ENCODE measurements at places on chromosomes 4 and X. TPM values are rescaled to one million over a fixed set of nuclear protein-coding genes. Genes with fewer than 3 reads are reported as not detected.

- no peak for DNase-seq
- peak within 1 kb of the TSS; percentile 71 for H3K27ac ChIP-seq
- H3K36me3 ChIP-seq: peaks cover 13% of the 10 kb centered on the region
- H3K4me3 ChIP-seq: peak within 1 kb of the TSS; percentile 58
Observed at GRCh38 chr4:103076747-103077347, at the start of gene SLC9B2. Gene SLC9B2 (minus strand): TSS chr4:103076761. CDS start chr4:103067550, 9,211 bp downstream.

DNA sequence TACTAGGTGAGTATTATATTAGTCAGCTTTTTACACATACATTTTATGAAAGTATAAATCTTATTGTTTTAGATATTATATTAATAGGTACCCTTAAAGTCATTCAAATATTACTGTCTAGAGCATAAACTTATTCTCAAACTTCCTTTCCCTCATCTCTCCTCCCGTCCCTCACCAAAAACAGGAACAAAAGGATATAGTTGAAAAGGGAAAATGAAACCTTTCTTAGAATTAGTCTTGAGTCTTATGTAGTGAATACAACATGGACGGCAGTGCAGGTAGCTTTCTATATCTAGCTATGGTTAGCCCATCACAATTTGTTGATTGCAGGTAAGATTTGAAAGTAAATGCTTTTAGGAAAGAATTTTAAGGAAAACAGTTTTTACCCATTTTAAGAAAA lies 65.6 kb downstream of the RBPJ start:
- peaks cover 9% of the 10 kb centered on the region for H3K4me1 ChIP-seq
- H3K4me3 ChIP-seq: no peak overlapping the region
- H3K27ac ChIP-seq: no peak overlapping the region
- H3K36me3 ChIP-seq: peaks cover 30% of the 10 kb centered on the region

- H3K36me3 ChIP-seq: no peaks in the 10 kb centered on the region
- H3K4me1 ChIP-seq: no peaks in the 10 kb centered on the region
- H3K27me3 ChIP-seq: no peaks in the 10 kb centered on the region
- no peak overlapping the region for H3K4me3 ChIP-seq
- no peak overlapping the region for H3K27ac ChIP-seq
Observed at GRCh38 chr4:147709999-147710398, 21.9 kb upstream of the ARHGAP10 start.

GRCh38 chrX:12269484-12269883 lies 131.2 kb downstream of the FRMPD4 start:
- no peaks in the 10 kb centered on the region for H3K36me3 ChIP-seq
- no peaks in the 10 kb centered on the region for H3K4me1 ChIP-seq
- no peak overlapping the region for H3K27ac ChIP-seq
- no peaks in the 10 kb centered on the region for H3K27me3 ChIP-seq
- DNase-seq: no peak

Gene KDR
- total RNA-seq: 48.6 TPM

- DNase-seq: no peak
- H3K4me3 ChIP-seq: no peak overlapping the region
- no peaks in the 10 kb centered on the region for H3K4me1 ChIP-seq
- no peak overlapping the region for H3K27ac ChIP-seq
- no peaks in the 10 kb centered on the region for H3K27me3 ChIP-seq
Observed at GRCh38 chr4:67940506-67940905, 22.8 kb downstream of the TMPRSS11A start.

DNA sequence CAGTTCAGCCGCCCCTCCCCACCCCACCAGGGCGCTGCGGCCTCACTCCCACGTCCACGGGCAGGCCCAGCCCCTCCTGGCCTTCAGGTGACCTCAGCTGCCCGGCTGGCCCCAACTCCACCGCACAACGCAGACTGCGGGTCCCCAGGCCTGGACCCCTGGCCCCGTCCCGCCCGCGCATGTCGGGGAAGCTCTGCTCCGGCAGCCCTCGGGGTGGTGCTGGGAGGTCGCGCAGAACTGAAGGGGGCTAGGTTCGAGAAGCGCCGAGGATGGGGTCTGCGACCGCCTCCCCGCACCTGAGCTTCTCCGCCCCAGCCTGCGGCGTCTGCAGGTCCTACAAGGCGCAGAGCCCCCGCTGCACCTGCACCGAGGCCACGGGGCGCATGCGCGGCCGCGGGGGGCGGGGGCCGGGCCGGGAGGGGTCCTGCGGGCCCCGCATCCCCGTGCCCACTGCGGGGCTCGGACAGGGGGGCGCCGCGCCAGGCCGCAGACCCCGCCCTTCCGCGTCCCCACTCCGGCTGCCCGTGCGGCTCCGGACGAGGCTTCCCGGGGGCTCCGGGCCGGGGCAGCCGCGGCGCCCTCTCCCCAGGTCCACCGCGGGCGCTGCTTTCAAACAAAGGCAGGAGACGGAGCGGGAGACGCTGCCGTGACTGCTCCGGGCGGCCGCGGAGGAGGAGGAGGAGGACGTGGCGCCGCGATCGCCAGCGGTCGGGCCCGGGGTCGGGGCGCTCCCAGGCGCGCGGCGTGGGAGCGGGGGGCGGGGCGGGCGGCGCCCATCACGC lies 672 bp upstream of the NAT8L start:
- H3K4me1 ChIP-seq: no peaks in the 10 kb centered on the region
- H3K4me3 ChIP-seq: peak overlapping the region; percentile 30
- DNase-seq: no peak
- peaks cover 72% of the 10 kb centered on the region for H3K27me3 ChIP-seq
- no peaks in the 10 kb centered on the region for H3K36me3 ChIP-seq

DNA sequence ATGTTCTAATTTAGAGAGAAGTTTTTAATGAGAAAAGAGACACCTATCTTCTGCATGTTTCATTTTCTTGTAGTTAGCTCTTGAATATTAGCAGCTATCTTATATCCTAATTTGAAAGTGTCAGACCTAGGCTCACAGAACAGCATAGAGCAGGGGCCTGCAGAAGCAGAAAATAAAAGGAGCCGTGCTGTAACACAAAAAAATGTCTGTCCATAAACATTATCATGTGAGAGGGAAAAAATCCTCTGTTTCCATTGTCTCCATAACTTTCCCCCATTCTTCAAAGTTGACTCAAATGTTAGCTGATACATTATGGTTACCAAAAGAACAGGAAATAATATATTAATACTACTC lies 329.2 kb upstream of the EPHA5 start:
- DNase-seq: no peak
- H3K27me3 ChIP-seq: no peaks in the 10 kb centered on the region
- no peaks in the 10 kb centered on the region for H3K4me1 ChIP-seq
- H3K4me3 ChIP-seq: no peak overlapping the region
- H3K27ac ChIP-seq: no peak overlapping the region

Gene FBXO8
- total RNA-seq: 33.8 TPM

DNA sequence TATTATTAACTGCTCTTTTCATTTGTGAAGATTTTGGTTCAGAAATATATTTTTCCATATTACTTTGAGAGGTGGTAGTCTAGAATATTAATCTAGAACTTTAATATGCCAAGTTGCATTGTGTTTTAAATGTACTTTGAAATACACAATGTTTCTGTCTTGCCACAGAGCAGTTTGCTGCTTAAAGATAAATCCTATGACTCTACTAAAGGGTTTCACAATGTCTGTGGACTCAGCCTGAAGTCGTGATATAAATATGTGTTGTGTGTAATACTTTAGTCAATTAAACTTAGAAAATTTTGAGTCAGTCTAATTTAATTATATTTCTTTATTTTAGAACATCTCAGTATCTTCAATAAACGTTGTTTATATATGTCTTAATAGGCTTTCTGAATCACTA lies 1771.7 kb upstream of the PCDH7 start:
- DNase-seq: no peak
- no peaks in the 10 kb centered on the region for H3K4me1 ChIP-seq
- no peak overlapping the region for H3K4me3 ChIP-seq
- no peaks in the 10 kb centered on the region for H3K27me3 ChIP-seq

DNA sequence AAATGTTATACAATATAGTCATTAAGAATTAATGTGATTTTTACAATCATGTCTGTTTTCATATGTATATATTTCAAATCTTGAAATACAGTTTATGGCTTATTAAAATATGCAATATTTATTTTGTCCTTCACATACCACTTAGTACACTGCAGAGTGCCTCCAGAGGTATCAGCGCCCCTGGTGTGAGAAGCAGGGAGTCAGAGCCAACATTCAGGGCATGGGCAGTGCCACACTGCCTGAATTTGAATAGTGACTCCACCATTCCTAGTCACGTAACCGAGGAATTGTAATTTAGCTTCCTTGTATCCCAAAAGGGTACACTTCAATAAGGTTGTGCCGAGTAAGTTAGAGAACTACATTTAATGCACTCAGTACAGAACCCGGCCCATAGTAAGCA lies 4.3 kb upstream of the C4orf54 start:
- no peak overlapping the region for H3K4me3 ChIP-seq
- H3K36me3 ChIP-seq: no peaks in the 10 kb centered on the region
- no peaks in the 10 kb centered on the region for H3K4me1 ChIP-seq
- H3K27me3 ChIP-seq: no peaks in the 10 kb centered on the region

Gene IL21
- total RNA-seq: not detected

Gene REPS2
- total RNA-seq: 18.9 TPM

- no peaks in the 10 kb centered on the region for H3K36me3 ChIP-seq
- H3K27me3 ChIP-seq: no peaks in the 10 kb centered on the region
- no peak overlapping the region for H3K27ac ChIP-seq
Observed at GRCh38 chrX:140710710-140711109, 1.2 kb downstream of the LINC00632 start.

- no peak overlapping the region for H3K4me3 ChIP-seq
- no peak overlapping the region for H3K27ac ChIP-seq
- no peaks in the 10 kb centered on the region for H3K36me3 ChIP-seq
- H3K4me1 ChIP-seq: no peaks in the 10 kb centered on the region
- no peaks in the 10 kb centered on the region for H3K27me3 ChIP-seq
Observed at GRCh38 chrX:70096052-70096451, 33.8 kb downstream of the OTUD6A start.

GRCh38 chrX:133215017-133215416 lies 3.1 kb downstream of the TFDP3 start:
- H3K36me3 ChIP-seq: no peaks in the 10 kb centered on the region
- H3K4me3 ChIP-seq: no peak overlapping the region
- H3K27me3 ChIP-seq: no peaks in the 10 kb centered on the region
- H3K27ac ChIP-seq: no peak overlapping the region
- no peaks in the 10 kb centered on the region for H3K4me1 ChIP-seq

GRCh38 chr4:31674313-31674947 lies 954.3 kb downstream of the PCDH7 start:
- H3K27ac ChIP-seq: no peak overlapping the region
- H3K36me3 ChIP-seq: no peaks in the 10 kb centered on the region
- no peaks in the 10 kb centered on the region for H3K27me3 ChIP-seq
- no peak for DNase-seq
- H3K4me3 ChIP-seq: no peak overlapping the region

Gene KDM6A
- 24.7 TPM for total RNA-seq

DNA sequence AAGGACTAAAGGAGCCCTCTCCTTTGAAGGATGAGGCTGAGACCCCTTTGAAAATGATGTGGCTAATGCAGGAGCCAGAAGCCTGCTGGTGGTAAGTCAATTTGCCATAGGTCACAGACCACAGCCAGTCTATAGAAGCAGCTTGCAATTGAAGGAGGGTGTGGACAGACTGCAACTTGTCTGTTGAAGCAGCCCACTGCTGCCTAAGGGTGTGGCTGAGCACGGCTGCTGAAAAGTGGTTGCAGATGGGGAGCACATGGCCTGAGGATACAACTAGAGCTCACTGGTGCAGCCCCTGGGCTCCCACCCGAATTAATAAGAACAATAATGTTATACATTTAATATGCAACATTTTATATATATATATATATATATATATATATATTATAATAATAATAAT lies 11.4 kb upstream of the EXOC1L start:
- no peaks in the 10 kb centered on the region for H3K36me3 ChIP-seq
- no peaks in the 10 kb centered on the region for H3K27me3 ChIP-seq
- no peaks in the 10 kb centered on the region for H3K4me1 ChIP-seq
- no peak overlapping the region for H3K4me3 ChIP-seq
- DNase-seq: no peak

DNA sequence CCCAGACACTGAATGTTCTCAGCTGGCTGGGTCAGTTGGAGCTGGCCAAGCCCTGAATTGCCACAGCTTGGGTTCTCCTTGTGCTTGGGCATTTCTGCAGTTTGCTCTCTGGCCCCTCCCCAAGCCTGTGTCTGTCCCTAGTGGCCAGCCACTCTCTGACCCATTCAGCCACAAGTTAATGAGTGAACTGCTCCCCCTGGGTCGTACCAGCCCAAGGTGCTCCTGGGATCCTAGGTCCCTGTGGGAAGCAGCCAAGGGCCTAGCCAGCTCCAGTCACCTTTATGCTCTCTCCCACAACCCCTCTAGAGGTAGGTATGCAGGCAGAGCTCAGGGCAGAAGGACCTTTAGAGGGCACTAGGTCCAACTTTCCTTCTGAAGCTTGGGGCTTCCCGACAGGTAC lies 51.5 kb downstream of the STARD8 start:
- no peak overlapping the region for H3K4me3 ChIP-seq
- H3K4me1 ChIP-seq: no peaks in the 10 kb centered on the region
- H3K27ac ChIP-seq: no peak overlapping the region
- H3K27me3 ChIP-seq: no peaks in the 10 kb centered on the region
- H3K36me3 ChIP-seq: no peaks in the 10 kb centered on the region

DNA sequence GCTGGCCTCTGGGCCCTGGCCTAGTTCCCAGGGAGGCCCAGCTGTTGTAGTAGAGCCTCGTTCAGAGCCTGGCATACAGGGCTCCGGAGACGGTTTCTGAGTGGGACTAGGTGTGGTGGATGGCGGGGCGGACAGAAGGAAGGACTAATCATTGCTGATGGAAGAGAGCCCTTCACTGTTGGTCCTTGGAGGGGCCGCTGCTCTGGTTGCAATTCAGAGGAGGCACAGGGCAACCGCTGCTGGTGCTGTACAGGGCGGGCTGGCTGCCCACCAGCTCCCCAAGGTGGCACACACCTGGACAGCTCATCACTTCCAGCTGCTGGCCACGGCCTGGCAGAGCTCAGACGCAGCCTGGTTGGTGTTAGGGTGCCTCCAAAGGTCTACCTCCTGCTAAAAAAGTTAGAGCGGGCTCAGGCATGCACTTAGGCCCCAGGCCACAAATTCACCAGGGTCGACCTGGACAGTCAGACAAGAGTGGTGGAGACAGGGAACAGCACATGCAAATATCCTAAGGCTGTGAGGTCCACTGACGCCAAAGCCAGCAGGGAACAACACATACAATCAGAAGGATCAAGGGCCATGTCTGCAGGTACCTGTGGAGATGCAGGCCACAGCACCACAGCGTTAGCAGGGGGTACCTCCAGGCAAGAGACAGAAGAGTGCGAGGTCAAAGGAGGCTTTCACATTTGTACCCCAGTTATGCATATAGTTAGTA lies 7.5 kb upstream of the RNF4 start:
- H3K4me1 ChIP-seq: peaks cover 4% of the 10 kb centered on the region
- H3K27ac ChIP-seq: no peak overlapping the region
- DNase-seq: peak; percentile 55
- no peaks in the 10 kb centered on the region for H3K27me3 ChIP-seq
- H3K36me3 ChIP-seq: no peaks in the 10 kb centered on the region
- no peak overlapping the region for H3K4me3 ChIP-seq

- no peaks in the 10 kb centered on the region for H3K36me3 ChIP-seq
- DNase-seq: no peak
- H3K27me3 ChIP-seq: no peaks in the 10 kb centered on the region
- no peak overlapping the region for H3K4me3 ChIP-seq
Observed at GRCh38 chrX:50978920-50979682, 68.6 kb downstream of the BMP15 start.

Gene CXCL8
- 10.7 TPM for total RNA-seq
